Left ventricle myocardium superior (tissue), 1 donor: ENCODE measurements at places on chromosomes 16 and 17. TPM values are rescaled to one million over a fixed set of nuclear protein-coding genes. Genes with fewer than 3 reads are reported as not detected.
A peak's percentile ranks its signal among the peaks of the same experiment; 100 is the strongest.

The PRSS36 gene
- total RNA-seq, result 2.7 TPM

The MSI2 gene
- total RNA-seq, result 90.7 TPM

The NT5M gene
- 8.6 TPM for total RNA-seq

- DNase-seq, result no peak
These were observed 7.8 kb downstream of the TERF2 start for GRCh38 chr16:69378036-69378435.

GRCh38 chr17:81717049-81717765, 5.1 kb downstream of the SLC25A10 start:
- no peak for DNase-seq

DNA sequence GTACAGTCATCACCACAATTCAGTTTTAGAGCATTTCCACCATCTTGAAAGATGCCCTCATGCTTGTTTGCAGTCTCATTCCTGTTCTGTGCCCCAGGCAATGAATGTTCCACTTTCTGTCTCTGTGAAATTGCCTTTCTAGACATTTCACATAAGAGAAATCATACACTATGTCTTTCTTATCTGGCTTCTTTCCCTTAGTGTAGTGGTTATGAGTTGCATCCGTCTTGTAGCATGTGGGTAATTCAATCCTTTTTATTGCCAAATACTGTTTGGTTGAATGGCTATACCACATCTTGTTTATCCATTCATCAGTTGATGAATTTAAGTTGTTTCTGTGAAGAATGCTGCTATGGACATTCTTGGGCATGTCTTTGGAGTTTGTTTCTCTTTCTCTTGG, 132.5 kb upstream of the PLCG2 start:
- no peak for DNase-seq

GRCh38 chr17:44829523-44830358, at the start of gene GJC1:
Gene GJC1, minus strand, starts transcription at chr17:44830287. Its CDS starts 24,470 bp downstream, at chr17:44805817.
- peak; percentile 59 for DNase-seq

GRCh38 chr16:85441189-85441889, 171.8 kb upstream of the GSE1 start:
- no peak for DNase-seq

GRCh38 chr16:11593581-11593980, 6.9 kb upstream of the LITAF start:
- DNase-seq, result no peak

DNA sequence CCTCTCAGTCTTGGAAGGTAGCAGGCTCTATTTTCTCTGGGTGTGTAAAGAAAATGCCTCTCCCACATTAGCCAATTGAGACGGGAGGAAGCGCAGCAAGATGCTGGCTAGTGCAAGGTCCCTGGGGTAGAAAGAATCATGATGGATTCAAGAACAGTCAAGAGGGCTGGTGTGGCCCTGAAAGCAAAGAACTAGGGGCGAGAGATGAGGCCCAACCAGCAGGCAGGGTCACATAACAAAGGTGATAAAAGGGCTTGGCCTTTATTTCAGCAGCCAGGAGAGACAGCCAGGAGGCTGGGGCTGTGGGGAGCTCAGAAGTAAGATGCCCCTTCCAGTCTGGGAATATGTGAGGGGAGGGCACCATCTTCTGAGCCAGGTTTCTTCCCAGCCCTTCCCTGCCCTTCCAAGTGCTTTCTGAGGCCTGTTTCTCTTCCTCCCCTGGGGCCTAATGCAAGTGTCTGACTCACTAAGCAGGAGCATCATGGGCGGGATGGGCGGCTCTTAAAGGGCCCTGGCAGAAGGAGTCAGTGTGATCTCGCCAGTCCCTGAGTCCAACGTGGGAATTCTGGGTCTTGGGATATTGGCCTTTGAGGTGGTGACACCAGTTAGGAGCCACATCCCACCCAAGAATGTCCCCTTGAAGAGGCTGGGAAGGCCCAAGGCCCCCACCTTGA, 3.9 kb upstream of the NLRC5 start:
- peak; percentile 69 for DNase-seq

The CHST4 gene
- total RNA-seq, result not detected

GRCh38 chr16:79926451-79927205, 326.1 kb upstream of the MAF start:
- no peak for DNase-seq

The OR4D1 gene
- total RNA-seq, result not detected

GRCh38 chr16:66832661-66833305, 2.0 kb upstream of the NAE1 start:
- no peak for DNase-seq

The ADGRG1 gene
- total RNA-seq, result 18.6 TPM

The RNF43 gene
- 6.6 TPM for total RNA-seq

DNA sequence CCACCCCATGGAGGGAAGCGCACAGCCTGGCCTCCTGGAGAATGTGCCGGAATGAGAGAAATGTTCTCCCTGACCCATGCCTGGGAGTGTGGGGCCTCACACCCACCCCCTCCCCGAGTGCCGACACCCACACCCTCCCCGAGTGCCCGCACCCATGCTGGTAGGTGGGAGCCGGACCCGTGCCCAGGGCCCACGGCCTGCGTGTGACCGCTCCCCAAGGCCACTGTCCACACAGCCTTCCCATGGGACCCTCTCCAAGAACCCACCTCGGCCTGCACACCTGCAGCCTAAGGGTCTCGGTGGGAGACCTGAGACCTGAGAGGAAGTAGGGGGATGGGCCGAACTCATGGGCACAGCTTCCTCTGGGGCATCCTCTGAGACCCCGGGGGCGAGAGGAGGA, 3.3 kb upstream of the PVALEF start:
- DNase-seq, result no peak

The DNAH2 gene
- 0.05 TPM for total RNA-seq

DNA sequence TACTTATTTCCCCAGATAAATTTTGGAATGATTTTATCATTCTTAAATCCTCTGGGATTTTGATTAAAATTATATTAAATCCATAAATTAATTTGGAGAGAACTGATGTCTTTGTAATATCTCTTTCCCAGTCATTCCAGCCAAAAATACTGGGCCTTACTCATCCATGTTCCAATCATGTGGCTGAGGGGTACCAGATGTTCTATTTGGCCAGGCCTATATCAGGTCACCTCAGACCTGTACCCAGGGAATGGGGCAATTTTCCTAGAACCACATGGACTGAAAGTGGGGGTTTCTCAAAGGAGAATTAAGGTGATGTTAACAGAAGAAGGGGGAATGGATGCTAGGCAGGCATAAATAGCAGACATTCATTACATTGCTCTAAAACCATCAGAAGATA, 7.5 kb downstream of the SNTB2 start:
- no peak for DNase-seq

- no peak for DNase-seq
These were observed 49.3 kb downstream of the CMIP start for GRCh38 chr16:81493755-81494433.

GRCh38 chr17:17860766-17861107, 24.0 kb upstream of the SREBF1 start:
- no peak for DNase-seq

DNA sequence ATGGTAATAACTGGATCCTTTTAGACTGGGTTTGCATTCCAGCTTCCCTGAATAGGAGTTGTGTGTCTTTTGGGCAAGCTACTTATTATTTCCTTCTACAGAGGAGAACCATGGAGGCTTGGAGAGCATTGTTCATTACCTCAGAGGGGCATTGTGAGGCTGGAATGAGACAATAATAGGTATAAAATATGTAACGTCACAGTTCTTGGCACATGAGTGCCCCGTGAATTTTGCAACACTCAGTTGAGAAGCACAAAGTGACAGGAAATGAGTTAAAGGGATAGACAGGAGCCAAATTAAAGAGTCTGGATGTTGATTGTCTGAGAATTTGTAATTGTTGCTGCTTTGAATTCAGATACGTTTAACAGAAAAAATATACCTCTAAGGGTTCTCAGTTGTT, 92.2 kb downstream of the CDH8 start:
- no peak for DNase-seq

- no peak for DNase-seq
These were observed 20.9 kb upstream of the NSRP1 start for GRCh38 chr17:30095507-30096244.

GRCh38 chr17:72782985-72783701, 309.3 kb downstream of the SLC39A11 start:
- no peak for DNase-seq

The KCNG4 gene
- not detected for total RNA-seq

DNA sequence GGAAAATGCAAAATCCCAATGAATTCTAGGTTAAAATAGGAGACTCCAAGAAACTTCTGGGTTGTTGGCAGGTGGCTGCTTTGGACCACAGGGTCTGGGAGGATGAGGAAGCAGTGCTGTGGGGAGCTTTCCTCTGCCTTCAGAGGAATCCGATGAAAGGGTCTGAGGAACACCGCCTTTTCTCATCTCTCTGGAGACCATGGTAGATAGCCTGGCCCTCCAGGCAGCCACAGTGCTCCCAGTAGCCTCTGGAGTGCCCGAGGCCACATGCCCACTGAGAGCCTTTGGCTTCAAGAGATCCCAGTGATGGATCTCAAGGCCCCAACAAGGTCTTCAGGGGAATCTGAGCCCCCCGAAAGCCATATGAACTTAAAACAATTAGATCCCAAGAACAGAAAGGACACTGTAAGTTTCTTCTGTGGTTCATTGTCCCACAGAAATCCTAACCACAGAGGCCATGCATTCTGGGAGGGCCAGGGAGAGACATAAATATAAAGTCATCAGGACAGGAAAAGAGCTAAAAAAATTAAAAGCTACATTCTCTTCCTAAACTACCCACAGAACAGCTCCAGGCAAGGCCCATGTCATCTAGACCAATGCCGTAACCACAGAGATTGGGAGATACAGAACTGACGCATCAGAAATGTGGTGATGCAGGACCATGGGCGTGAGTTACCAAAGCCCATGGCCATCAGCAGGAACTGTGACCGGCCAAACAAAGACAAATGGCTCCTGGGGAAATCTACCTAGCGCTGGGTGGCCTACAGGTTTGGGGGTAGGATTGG, 24.3 kb downstream of the TK2 start:
- no peak for DNase-seq

The KRTAP4-9 gene
- not detected for total RNA-seq

The VAT1 gene
- 77.0 TPM for total RNA-seq
